Bronchial epithelial cell (primary cell): ENCODE measurements at places on chromosomes 3 and 15.

- DNase-seq: no peak
Measured at GRCh38 chr3:162192340-162193029, 695.9 kb downstream of the OTOL1 start.

- peak; percentile 62 for DNase-seq
Measured at GRCh38 chr3:9808345-9809037, 1.6 kb upstream of the TTLL3 start.

DNA sequence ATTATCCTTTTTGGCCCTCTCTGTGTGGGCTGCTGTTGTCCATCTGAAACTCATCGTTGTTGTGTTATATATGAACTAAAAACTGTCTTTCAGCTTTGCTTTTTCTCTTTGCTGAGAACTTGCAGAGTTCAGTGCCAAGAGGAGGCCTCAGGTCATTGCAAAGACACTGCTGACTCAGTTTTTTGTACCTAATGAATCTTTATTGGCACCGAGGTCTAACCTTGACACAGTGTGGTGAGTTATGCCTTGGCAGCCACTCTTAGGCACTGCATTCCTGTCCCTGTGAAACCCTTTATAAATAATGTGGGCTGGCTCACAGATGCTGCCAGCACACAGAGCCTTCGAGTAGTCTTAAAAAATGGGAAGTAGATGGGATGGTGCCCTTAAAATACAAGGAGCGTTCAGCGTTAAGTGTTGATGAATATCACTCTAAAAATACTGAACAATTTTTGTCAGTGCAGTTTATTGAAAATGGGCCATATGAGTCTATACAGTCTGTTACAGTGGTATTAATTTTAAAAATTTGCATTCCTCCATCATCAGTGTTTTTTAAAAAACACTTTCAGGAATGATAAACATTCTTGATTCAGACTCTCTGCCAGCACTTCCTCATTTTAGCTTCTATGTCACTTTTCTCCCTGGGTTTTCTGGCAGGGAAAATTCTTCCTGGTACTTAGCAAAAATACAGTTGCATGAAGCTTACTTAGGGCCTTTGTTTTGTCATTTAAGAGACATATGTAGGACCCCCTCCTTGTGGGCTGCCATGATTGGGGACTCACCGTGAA lies 234.1 kb downstream of the CACNA2D3 start:
- no peak for DNase-seq

DNA sequence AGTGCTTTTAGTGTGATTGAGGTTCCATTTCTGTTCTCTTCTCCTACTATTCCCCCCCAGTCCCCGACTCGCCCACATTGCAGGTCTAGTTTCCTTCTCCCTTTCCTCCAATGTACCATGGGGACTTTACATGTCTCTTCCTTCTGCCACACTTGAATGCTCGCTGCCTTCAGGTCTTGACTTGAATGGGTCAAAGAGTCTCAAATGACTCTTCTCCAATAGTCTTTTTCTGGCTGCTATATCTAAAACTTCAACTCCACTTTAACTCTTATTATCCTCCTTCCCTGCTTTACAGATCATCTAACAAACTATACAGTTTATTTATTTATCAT lies 213.9 kb upstream of the SLC2A2 start:
- no peak for DNase-seq

- no peak for DNase-seq
Measured at GRCh38 chr3:98592345-98592935, 971 bp downstream of the CPOX start.

GRCh38 chr3:105094588-105094987 lies 272.1 kb upstream of the ALCAM start:
- DNase-seq: peak; percentile 39

GRCh38 chr3:64829331-64829730 lies 141.5 kb upstream of the ADAMTS9 start:
- DNase-seq: no peak

DNA sequence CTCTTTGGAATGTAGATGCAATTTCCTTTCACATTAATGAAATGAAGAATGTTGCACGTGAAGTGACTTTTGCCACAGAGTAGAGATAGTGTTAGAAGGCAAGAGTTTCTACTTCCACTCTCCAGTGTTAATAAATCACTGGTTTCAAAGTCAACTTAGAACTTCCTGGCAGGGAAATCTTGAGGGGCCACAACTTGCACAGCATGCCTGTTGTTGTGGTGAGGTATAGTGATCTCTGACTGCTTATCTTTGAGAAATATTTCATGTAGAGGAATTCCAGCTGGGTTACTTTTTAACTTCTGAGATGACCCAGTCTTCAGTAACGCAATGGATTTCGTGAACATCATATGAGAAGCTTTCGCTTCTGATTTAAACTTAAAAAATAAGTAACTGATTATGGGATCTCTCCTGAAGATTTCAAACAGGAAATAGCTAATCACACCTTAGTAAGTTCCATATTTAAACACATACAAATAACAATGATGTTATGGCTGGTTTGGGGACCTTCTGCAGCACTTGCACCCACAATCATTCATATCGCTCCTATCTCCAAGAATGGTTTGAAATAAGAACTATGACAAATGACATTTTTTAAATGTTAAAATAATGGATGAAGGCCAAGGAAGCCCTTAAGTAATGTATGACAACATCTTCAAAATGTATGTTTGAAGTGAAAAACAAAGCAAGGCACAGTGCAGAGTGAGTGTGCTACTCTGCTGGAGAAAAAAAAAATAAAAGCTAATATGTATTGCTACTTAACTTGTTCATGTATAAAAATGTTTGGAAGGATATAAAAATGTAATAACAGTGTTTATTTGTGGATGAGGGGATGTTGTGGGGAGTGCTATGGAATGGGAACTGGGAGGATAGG lies 726.5 kb upstream of the NECTIN3 start:
- DNase-seq: no peak

GRCh38 chr3:13815088-13815683 lies 64.7 kb downstream of the WNT7A start:
- DNase-seq: no peak

DNA sequence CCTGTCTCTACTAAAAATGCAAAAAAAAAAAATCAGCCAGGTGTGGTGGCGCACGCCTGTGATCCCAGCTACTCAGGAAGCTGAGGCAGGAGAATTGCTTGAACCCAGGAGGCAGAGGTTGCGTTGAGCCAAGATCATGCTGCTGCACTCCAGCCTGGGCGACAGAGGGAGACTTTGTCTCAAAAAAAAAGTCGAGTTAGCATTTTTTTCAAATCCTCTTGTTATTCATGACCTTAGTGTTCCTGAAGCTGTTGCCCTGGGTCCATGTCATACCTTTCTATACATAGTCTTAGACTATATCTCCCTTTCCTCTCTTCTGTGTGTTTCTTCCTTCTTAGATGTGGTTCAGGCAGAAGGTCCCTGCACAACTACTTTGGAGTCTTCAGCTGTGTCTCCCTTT lies 6.4 kb downstream of the FMN1 start:
- no peak for DNase-seq

DNA sequence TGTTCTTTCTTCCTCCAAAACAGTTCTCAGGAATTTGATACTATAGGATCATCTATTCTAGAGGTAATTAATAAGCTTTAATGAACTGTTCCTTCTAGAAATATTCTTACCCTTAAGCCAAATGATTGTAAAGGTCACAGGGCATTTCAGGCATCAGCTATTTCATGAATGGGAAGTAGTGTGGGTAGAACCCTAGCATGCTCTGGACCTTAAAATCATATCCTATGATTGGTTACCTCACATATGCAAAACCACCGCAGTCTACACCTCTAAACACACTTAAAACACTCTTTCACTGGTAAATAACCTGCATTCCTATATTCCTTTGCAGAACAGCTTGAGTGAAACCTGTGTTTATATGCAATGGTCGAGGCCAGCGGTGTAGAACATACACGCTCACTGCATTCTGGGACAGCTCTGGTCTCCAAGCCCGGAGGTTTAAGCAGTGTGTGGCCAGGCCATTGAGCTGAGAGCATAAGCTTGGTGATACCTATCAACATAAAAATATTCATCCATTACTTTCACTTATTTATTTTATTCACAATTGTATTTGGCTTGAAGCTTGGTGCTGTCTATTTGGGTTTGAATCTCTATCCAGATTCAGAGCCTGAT lies 87.7 kb upstream of the RASGRP1 start:
- DNase-seq: no peak

- DNase-seq: no peak
Measured at GRCh38 chr15:63447017-63447676, 57.2 kb upstream of the USP3 start.

DNA sequence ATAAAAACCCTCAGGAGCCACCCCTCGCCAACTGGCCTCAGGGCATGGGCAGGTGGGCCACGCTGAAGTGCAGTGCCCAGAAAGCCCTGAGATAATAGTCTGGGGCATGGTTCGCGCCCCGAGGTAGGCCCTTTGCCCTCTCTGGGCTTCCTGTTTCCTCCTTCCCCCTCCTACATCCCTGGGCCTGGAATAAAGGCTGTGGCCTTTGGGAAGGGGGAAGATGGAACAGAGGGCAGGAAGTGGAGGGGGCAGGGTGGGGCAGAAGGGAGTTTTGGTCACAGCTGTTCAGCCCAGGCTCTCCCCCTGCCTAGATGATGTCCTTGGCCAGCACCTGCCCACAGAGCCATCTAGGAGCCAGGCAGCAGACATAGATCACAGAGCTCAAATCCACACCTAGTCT lies 11.3 kb downstream of the CSRNP1 start:
- no peak for DNase-seq

DNA sequence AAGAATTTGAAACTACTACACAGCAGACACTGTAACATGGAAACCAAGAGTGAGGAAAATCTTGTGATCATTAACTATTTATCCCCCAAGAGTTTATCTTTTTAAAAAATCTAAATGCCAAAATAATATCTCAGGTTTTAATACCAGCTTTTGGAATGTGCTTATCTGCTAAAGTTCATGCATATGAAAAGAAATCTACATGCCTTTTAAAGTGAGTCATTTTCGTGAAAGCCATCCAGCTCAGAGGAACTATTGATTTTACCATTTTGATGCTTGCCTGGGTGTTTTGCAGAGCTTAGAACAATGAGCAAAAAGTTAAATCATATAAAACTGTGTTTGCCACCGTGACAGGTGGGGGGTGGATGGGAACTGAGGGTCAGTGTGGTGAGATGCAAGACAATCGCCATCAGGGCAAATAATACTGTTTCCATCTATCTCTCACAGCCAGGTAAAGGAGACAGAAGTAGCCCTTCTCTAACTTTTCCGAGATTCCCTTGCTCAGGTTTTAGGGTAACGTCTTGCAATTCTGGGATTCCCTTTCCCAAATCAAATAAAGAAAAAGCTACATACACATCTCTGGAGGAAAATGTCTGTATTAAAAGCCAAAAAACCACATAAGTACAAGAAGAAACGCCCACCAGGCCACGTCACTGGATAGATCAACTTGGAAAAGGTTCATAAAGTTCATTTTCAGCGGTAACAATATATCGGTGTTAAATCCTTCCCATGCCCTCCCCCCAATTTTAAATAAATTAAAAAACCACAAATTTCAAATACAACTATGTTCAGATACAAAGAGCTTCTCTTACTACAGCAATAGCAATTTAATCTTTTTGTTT lies 2.0 kb downstream of the TMEM158 start:
- peak; percentile 51 for DNase-seq

DNA sequence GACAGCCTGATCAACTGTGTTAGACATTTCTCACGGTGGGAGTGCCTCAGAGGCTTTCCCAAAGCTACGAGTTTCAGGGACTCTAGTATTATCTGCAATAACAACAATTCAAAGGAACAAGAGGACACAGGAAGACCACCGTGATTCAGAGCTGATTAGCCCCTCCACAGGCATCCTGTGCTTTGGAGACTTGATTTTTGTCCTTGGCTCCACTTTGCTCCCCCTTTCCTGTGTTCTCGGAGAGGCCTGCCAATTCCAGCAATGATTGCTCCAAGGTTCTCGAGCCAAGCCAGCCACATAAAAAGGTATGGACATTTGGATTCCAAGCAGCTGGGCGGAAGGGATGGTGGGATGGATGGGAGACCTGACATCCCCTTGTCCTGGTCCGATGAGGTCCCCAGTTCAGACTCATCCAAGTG lies 14.3 kb downstream of the EHD4 start:
- no peak for DNase-seq

DNA sequence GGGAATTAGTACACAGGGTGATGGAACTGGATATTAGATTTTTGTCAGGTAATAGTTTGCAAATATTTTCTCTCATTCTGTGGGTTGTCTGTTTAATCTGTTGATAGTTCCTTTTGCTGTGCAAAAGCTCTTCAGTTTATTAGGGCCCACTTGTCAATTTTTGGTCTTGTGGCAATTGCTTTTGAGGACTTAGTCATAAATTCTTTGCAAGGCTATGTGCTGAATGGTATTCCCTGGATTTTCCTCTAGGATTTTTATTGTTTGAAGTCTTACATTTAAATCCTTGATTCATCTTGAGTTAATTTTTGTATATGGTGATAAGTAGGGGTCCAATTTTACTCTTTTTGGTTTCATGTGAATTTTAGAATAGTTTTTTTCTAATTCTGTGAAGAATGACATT lies 111.3 kb downstream of the ARRDC4 start:
- DNase-seq: no peak

DNA sequence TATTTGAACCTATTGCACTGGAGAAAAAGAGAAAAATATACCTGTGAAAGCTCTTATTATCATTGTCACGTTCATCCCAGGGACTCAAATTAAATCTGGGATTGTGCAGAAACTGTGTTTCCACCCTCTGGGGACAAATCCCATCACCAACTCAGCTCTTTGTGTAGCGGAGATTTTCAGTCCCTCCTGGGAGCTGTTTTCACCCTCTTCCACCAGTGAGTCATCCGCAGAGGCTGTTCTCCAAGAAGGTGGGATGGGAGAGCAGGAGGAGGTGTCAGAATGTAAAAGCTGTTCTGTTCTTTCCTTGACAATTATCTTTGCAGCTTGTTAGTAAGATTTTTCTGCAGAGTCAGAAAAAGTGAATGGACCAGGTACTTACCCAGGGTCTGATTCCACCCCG lies 28.0 kb downstream of the SV2B start:
- no peak for DNase-seq

DNA sequence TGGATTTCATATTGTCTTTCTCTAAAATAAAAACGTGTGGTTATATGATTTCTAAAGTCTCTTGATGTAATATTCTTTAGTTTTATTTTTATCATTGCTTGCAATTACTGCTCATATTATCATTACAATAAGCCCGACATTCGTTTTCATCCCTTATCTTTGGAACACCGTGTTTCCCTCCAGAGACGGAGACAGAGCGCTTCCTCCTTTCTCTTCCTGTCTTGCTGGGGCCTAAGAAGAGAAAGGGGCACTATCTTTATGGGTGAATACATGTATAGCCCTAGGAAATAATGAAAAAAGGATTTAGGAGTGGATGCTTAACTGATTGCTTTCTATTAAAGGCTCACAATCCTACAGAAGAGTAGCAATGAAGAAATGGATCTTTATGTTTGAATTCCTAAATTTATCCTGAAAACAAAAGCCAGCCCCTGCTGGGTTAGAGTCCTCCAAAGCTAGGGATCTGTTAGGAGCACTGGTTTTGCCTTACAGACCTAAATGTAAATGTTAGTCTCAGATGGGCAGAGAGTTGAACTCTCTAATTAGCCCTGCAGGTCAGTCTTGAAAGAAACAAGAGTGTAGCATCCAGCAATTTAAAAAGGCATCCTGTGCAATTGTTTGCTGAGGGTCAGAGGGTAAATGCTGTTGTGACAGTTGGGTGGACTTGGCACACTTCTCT lies 145.1 kb downstream of the TP63 start:
- no peak for DNase-seq

- no peak for DNase-seq
Measured at GRCh38 chr3:113832477-113833164, 6.0 kb upstream of the GRAMD1C start.
